ENCODE measurements at places on chromosomes 3 and 15. TPM values are rescaled to one million over a fixed set of nuclear protein-coding genes. Genes with fewer than 3 reads are reported as not detected.

- no peak for DNase-seq
Measured at GRCh38 chr3:33054100-33055092, 42.5 kb downstream of the GLB1 start.

Gene ASB14
- total RNA-seq, result not detected

DNA sequence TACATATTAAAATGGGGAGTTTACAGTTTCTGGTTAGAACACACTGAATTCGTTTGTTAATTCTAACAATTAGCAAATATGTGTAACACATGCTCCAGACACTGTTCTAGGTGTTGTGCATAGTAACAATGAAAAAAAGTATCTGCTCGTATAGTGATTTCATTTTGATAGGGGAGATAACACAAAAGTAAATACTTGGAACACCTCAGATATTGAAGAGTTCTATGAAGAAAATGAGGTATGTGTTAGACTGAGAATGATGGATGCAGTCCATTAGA, 6.8 kb upstream of the TMF1 start:
- no peak for DNase-seq

- no peak for DNase-seq
Measured at GRCh38 chr3:37052860-37053259, 59.5 kb downstream of the MLH1 start.

Gene DZIP1L
- 18.1 TPM for total RNA-seq

DNA sequence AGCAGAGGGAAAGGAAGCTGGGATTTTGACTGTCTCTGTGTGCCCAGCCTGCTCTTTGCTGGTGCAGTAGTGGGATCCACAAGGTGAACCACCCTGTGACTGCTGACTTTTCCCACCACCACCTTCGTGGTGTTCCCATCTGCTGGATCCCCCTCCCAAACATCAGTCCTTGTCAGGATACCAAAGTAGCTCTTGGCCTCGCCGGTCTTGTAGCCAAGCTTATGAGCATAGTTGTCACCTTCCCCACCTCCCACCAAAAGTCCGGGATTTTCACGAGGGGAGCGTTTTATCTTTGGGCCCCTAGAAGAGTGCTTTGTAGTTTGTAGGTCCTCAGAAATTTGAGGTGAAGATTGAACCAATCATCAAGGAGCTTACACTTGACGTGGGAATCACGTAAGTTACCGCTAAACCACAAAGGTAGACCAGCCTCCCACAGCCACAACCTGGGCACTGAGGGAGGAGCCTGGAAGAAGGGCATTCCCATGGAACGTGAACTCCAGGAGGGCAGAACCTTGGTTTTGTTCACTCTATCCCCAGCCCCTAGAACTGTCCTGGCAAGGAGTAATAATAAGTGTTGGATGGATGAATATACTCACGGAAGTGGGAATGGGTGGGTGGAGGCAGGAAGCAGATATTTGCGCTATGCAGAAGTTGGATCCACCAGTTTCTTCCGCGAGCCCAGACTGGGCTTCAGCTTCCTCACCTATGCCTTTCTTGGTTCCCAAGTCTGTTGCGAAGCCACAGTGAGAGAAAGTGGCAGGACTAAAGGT, 814 bp upstream of the TEX264 start:
- DNase-seq, result no peak

DNA sequence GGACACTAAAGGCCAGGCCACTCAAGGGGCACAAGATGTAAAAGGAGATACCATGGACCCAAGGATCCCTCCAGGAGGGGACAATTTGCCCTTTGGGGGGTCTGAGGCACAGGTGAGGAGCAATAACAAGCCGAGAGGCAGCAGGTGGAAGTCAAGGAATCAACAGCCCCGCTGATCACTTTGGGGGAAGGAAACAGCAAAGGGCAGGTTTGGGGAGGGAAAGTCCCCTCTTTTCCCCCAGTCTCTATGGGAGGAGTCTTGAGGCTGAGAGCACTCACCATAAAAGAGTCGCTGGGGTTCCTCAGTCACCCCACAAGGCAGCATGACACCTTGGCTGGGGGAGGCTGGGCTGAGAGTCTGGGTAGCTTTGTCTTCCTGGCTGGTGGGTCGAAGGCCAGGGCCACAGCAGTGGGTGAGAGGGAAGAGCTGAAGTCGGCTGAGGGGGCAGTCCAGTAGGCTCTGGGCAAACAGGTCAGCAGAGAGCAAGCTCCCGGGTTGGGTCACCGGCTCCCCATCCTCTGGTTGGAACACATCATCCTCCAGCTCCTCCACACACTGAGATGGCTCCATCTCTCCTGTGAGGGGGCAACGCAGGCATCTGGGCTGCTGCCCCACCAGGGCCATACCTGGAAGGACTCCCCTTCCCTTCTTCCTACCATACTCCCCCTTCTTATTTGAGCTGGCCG, 3.0 kb downstream of the BMF start:
- no peak for DNase-seq

- no peak for DNase-seq
Measured at GRCh38 chr15:48547286-48547685, 98.2 kb downstream of the FBN1 start.

Gene CLSTN2
- 0.05 TPM for total RNA-seq

Gene EXD1
- not detected for total RNA-seq

GRCh38 chr3:139481116-139481515, 4.8 kb upstream of the RBP2 start:
- DNase-seq, result no peak

GRCh38 chr15:42584031-42584765, 8.8 kb downstream of the STARD9 start:
- peak; percentile 31 for DNase-seq

Gene EFHB
- 0.11 TPM for total RNA-seq

- no peak for DNase-seq
Measured at GRCh38 chr15:93111451-93111850, 22.4 kb upstream of the RGMA start.

DNA sequence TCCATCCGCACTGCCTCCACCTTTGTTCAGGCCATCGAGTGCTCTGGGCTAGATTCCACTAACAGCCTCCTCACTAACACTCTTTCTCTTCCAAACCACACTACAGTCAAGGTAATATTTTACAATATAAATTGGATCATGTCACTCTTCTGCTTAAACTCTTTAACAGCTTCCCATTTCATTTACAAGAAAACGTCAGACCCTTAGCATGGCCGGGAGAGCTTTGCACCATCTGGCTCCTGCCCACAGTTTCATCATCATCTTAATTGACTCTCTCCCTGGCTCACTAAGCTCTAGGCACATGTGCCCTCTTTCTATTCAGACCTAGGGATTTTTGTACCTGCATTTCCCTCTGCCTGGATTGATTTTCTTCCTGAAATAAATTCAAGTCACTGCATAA, 354.7 kb downstream of the FGF12 start:
- DNase-seq, result no peak

GRCh38 chr3:123042413-123042812, 14.8 kb upstream of the SEMA5B start:
- no peak for DNase-seq

Gene ALG1L2
- not detected for total RNA-seq

DNA sequence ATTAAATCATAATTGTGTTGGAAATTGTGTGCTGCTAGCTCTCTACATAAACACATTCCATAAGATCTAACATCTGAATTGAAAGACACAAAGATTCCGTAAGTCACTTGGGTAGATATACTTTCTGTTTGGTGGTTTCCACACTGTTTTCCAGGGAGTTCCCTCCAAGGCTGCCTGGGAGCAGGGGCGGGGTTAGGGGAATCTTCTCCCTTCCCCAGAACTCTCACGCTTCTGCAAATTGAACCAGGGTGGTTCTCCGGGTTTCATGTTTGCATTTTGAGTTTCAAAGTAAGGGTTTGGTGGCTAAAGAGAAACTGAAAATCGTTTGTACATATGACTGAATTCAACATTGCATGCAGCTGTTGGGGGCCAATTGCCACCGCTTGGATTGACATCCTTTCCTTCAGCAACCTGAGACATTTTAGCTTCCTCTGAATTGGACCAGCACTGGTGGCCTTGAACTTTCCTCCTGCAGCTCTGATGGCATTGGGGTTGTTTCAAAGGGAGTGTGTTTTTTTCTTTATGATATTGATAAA, 192.7 kb upstream of the FEZF2 start:
- no peak for DNase-seq

Gene MASP1
- total RNA-seq, result 2.3 TPM

Gene TIGIT
- total RNA-seq, result not detected

DNA sequence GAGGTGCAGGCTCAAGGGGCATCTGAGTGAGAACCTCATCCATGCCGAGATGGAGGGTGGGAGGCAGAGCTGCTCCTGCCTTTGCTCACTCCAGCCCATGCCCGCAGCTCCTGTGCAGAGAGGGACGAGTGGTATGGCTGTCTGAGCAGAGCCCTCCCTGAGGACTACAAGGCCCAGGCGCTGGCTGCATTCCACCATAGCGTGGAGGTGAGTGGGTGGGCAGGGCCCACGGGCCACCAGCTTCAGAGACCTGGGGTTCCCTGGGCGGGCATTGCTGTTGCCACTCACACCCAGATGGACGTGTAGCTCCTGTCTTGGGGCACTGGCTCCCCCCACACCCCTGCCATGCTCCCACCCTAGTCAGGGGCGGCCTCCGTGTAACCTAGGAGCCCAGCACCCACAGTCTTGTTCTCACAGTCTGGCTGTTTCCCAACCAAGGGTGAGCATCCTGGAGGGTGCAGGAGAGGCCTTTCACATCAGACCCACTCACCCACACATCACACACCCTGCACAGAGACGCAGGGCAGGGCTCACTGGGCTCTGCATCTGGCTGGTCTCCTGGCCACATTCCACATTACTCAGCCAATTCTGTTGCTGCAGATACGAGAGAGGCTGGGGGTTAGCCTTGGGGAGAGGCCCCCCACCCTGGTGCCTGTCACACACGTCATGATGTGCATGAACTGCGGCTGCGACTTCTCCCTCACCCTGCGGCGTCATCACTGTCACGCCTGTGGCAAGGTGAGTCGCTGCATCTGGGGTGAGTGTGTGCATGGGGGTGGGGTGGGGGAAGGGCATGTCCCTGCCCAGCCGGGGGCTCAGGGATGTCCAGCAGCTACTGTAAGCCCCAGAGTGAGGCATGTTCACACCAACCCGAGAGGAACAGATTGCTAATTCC, 25.3 kb upstream of the NR2C2 start:
- no peak for DNase-seq

DNA sequence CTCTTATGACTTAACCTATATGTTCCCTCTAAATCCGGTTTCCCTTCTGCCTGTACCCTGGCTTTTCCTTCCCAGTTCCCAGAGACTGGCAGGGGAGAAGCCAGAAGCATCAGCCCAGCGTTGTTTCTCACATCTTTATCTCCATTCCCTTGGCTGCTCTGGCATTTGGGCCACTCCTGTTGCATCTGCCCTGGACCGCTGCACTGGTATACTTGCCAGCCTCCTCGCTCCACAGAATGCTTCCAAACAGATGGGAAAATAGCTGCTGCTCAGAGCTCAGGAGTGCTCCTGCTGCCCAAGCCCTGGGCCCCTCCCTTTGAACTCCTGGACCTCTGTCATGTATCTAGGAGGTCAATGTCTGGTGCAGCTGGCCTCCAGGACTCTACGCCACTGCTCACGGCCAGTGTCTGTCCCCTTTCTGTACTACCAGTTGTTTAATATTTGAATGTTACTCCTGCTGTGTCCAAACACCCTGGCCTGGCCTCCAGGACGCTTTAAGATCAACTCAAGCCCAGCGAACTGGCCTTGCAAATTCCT, 6.8 kb downstream of the SPINT1 start:
- DNase-seq, result no peak

Gene GRIP2
- 4.0 TPM for total RNA-seq

DNA sequence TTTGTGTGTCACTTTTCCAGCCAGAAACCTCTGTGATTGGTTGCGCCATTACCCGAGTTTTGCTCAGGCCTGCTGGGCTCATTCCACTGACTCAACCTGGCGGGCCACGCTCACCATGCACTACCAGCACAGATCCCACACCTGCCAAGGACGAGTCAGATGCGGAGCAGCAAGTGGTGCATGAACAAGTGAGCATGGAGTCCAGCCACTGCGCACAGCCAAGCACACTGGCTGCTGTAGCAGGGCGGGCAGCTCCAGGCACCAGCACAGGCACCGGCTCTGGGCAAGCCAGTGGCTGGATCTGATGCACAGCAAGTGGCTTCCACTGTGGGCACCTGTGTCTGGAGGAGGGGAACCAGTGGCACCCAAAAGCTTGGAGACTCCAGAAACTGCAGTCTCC, 110.4 kb downstream of the CBLB start:
- DNase-seq, result no peak

- no peak for DNase-seq
Measured at GRCh38 chr3:38582316-38582715, 67.2 kb downstream of the SCN5A start.

GRCh38 chr3:39329493-39329892, at the start of gene CCR8:
Gene CCR8, plus strand, starts transcription at chr3:39329709. Its CDS starts 2,623 bp downstream, at chr3:39332332.
- DNase-seq, result no peak

Gene THSD4
- 14.6 TPM for total RNA-seq

Gene ZNF619
- 2.7 TPM for total RNA-seq

DNA sequence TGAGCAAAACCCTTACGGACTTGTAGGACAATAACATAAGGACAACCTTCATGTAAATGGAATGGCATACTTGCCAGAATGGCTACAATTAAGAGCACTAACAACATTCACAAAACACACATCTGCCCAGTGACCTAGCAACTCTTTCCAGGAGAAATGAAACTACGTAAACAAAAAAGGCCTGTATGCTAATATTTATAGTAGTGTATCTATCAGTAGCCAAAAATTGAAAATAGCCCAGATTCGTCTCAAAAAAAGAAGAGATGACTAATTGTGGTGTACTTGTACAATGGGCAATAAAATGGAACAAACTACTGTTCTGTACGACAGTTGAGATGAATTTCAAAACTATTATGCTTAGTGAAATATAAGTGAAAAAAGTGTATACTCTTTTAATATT, 38.4 kb downstream of the CMC1 start:
- DNase-seq, result no peak

DNA sequence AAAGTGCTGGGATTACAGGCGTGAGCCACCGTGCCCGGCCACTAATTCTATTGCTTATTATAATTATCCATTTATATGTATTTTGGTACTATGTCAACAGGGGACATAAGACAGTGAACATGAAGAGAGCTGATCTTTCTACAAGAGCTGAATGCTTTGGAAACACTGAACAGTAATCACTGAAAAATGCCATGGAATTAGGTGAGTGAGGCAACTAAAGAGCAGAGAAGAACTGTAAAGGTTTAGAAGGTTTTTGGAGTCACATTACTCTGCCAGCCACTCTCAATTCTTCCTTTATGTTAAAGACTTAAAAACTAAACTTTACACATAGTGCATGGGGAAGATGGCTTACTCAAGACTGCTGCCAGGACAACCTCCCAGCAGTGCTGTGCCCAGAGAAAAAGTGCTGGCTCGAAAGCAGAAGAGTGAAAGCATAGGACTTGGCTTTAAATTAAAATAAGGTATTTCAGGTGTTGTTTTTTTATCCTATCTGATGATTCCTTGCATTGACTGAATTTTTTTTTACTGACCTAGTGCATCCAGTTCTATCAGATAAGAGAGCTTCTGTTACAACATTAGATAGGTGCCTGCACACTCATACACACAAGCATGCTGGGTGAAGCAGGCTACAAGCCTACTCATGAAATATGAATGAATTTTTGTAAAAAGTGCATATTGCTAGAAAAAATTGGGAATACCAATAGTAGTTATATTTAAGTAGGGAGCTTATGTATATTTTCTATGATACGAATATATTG, 28.7 kb upstream of the CACNA2D3 start:
- no peak for DNase-seq

GRCh38 chr3:197525706-197526105, 30.1 kb downstream of the BDH1 start:
- DNase-seq, result no peak

- no peak for DNase-seq
Measured at GRCh38 chr3:40166997-40167396, 142.5 kb upstream of the EIF1B start.

All from SJSA1 (cell line).